ENCODE measurements at places on chromosomes 2 and 18. TPM values are rescaled to one million over a fixed set of nuclear protein-coding genes. Genes with fewer than 3 reads are reported as not detected.

GRCh38 chr2:19786408-19787058, 115.2 kb downstream of the TTC32 start:
- no peak for DNase-seq

- no peak for DNase-seq
Observed at GRCh38 chr18:73739098-73739497, 408.5 kb downstream of the FBXO15 start.

Gene IL36G
- total RNA-seq: not detected

DNA sequence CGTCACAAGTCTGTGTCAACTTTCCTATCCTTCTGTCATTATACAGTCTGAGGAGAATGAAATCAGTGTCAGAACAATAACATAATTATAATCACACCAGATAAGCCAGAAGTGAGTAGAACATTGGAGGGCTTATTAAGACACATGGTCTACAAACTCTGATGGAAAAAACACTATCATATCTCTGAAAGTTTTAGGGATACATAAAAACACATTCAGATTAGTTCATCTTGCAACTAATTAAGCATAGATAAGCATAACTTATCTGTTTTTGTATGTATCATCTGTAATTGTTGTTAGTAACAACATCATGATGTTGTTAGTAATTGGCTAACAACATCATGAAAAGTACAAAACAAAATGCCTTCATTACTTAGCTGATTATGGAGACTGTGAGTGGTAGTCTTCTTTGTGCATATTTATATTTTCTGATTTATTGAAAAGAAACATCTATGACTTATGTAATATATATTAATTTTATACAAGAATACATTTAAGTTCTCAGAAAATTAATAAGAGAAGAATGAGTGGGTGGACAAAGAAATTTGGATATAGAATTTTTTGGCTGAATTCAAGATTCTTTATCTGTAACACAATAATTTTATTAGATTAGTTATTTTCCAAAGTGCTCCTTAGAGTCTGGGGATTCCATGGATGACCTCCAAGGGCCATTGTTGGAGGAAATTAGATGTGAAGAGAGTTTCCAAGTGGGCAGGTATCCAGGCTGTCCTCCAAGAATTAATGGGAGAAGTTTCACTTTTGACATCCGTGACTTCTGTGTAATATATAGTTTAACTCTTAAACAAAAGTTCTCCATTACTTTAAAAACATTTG, 16.9 kb upstream of the CCDC102B start:
- DNase-seq: no peak

GRCh38 chr18:34494359-34494696, 215.8 kb upstream of the DTNA start:
- DNase-seq: no peak

Gene CLHC1
- total RNA-seq: 0.28 TPM

Gene GPR75
- 6.7 TPM for total RNA-seq

Gene KCNS3
- total RNA-seq: 33.6 TPM

- DNase-seq: no peak
Observed at GRCh38 chr2:221042926-221043325, 529.2 kb downstream of the EPHA4 start.

DNA sequence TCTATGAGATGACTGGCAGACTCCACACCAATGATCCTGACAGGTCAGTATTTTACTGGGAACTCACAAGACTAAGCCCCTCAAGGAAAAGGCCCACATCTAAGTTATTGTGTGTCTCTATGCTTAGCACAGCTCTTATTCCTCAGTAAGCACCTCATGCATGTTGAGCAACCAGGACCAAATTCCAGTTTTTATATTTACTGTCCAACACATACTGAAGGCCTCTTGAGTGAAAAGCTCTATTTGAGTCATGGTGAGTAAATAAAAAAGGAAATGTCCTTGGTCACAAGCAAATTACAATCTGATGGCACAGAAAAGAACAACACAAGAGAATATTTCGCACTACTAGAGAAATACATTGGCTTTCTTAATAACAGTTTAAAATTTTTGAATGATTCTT, 87.9 kb upstream of the ETAA1 start:
- DNase-seq: no peak

Gene CLIP4
- 54.0 TPM for total RNA-seq

DNA sequence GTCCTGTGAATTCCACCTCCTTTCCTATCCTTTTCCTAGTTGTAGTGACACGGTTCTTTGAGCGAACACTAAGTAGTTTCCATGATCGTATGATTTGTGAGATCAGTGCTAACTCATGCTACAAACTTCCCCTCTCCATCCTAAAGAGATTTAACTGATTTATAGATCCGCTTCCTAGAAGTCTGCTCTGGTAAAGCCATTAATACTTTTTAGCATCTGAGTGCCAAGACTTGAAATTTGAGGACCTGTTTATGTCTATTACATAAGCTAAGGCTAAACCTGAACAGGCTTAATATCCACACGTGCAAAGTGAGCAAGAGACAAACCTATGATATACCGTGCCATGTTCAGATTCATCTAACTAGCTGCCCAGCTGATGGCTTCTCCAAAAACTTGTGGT, 14.9 kb downstream of the PROKR1 start:
- DNase-seq: no peak

- DNase-seq: no peak
Observed at GRCh38 chr18:63907664-63908063, at the start of gene SERPINB10. SERPINB10 (plus strand) TSS chr18:63907958; CDS start chr18:63915511, 7,553 bp downstream.
